ENCODE measurements at places on chromosomes 1 and 21.

- no peak for DNase-seq
These were observed 49.6 kb downstream of the ABCA4 start for GRCh38 chr1:94071391-94071790.

DNA sequence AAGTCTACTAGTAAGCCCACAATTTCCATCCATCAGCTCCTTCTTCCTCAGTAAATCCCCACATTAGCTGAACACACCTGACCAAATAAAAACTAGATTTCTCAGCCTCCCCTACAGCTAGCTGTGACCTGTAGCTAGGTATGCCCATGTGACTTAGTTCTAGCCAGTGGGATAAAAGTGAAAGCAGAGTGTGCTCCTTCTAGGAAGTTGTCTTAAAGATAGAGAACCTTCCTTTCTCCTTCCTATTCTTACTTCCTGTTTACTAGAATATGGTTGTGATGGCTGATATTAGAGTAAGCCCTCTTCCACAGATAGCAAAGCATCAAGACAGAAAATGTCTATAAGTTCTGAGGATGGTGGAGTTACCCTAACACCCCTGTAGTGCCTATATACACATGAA is 67.0 kb downstream of the PIK3R3 start:
- DNase-seq, result no peak

- DNase-seq, result no peak
These were observed 673.6 kb downstream of the MATN1 start for GRCh38 chr1:30049748-30050296.

GRCh38 chr1:115165776-115166175 is 76.5 kb upstream of the TSPAN2 start:
- no peak for DNase-seq

GRCh38 chr1:94530373-94530878 is 11.1 kb downstream of the F3 start:
- no peak for DNase-seq

GRCh38 chr1:183480971-183481441 is 8.7 kb downstream of the SMG7 start:
- no peak for DNase-seq

- no peak for DNase-seq
These were observed 10.7 kb downstream of the LYPLAL1 start for GRCh38 chr1:219184337-219184736.

DNA sequence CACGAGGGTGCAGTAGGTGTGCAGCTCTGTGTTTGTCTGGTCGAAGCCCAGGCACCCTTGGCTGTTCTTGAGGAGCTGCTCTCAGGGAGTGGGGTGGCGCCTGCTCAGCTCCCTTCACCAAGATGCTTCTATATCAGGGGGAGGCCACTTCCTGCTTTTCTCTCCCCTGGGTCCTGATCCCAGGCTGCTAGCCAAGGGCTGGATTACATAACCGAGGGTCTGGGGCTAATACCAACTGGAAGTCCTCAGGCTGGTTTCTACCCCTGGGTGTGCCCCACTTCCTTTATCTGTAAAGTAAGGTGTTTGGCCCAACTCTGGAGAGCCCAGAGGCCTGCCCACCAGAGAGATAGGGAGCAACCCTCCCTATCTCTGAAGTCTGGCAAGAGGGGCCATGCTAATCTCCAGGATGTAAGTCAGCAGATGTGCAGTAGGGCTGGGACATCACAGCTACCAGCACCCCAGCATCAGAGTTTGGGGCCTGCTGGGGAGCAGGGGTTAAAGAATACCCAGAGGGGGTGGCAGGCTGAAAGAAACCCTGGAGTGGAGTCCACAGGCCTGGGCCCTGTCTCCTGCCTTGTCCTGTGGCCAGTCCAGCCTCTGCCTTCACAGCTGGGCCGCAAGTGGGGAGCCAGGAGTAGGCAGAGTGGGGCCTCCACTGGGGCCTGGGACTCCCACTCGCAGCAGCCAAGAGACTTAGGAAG is 2.1 kb downstream of the SELENBP1 start:
- DNase-seq, result no peak

DNA sequence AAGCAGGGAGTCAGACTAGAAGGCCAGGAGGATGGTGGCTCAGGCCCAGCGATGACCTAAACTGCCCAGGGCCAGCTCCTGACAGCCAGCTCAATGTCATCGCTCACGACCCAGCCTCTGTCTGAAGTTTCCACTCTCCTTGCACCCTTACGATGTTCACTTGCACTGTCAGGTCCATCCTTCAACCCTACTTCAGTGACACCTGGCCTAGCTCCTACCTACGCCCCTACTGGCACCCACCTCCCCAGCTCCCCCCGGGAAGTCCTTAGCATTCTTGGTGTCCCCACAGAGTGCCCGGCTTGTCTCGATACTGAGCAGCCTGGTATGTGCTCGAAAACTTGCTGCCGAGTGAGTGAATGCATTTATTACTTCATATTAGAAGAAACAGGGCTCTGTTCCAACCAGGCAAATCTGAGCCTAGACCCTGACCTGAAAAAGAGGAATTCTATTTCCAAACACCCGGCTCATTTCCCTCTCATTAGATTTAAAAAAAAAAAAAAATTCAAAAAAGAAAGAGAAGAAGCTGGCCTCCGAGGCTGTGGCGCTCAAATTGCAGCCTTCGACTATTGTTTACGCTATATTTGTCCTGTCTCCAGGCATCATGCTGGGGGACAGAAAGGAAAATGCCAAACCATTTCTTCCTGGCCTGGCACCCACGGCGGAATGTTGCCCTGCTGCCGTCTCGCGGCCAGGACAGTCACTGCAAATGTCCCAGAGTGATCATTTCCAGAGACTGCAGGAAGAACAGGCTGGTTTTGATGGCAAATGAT is 29.8 kb upstream of the LRRC38 start:
- DNase-seq, result no peak

GRCh38 chr1:44802306-44803061 is 2.3 kb downstream of the PLK3 start:
- no peak for DNase-seq

DNA sequence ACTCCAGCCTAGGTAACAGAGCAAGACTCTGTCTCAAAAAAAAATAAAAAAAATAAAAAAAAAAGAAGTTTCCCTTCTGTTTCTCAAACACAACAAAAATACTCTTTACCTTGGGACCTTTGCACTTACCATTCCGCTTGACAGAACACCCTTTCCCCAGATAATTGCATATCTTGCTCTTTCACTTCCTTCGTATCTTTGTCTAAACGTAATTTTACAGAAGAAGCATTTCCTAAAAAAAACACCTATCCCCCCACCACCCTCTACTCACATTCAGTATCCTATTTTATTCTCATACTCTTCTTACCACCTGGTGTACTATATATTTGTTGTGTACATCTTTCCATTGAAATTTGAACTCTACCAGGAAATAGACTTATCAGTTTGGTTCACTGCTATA is 32.7 kb downstream of the ASH1L start:
- no peak for DNase-seq

GRCh38 chr1:205777994-205778393 is 2.7 kb upstream of the RAB29 start:
- no peak for DNase-seq

DNA sequence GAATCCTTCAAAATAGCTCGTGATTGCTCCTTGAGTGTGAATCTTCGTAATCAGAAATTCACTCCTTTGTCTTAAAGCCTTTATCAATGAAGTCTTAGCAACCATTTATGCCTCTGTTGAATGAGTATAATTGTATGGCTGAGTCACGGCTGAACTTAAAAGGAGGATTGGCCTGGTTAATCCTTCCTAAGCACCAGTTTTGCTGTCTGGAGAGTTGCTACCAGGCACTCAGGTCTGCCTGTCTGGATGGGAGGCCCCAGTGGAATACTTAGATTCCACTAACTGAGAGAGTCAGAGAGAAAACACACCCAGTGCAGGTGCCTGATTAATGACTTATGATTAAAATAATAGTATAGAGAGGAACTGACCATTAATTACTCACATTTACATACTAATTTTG is 7.6 kb upstream of the HHAT start:
- DNase-seq, result no peak

- no peak for DNase-seq
These were observed 10.7 kb upstream of the LAMB3 start for GRCh38 chr1:209662879-209663327.

GRCh38 chr1:1208713-1209433 is 2.5 kb upstream of the TNFRSF18 start:
- no peak for DNase-seq

GRCh38 chr1:236261898-236262297 is 19.9 kb downstream of the ERO1B start:
- DNase-seq, result no peak

DNA sequence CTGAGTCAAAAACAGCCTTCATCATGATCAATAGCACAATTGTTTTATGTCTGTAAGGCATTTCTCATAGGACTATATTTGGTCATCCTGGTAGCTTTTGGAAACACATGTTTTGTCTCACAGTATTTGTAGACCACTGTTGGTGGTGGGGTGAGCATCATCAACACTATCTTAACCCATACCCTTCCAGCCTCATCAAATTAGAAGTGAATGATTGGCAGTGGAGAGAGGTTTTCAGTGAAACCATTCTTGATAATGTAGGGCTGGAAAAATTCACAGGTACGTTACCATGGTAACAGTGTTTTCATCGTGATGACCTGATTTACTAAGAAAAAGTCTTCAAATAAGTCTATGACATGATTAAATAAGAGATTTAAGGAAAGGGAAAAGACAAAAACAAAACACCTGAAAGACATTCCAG is 45.3 kb upstream of the C1orf105 start:
- DNase-seq, result no peak

DNA sequence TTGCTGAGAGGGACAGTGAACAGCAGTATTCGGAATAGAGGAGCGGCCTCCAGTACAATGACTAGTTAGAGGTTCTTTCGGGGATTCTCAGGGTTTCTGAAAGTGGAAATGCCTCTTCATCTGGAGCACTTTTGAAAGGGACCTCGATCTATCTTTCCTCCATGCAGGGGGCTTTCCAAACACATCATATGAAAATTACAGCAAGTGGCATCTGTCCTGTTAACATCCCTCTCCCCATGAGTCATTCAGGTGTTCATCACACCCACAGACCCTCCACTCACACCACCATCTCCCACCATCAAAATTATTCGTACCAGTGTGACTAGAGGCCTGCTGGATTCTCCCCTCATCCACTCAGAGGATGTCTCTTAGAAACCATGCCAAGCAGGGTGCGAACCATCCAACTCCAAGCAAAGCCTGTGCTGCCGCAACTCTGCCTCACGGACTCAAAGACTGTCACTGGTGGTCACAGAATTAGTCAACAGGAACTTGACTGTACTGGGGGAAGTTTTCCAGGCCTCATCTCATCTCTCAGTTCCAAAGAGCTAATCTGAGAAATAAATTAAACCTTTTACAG is 211.1 kb downstream of the MRPL39 start:
- peak; percentile 21 for DNase-seq

- no peak for DNase-seq
These were observed 127.1 kb downstream of the MAST2 start for GRCh38 chr1:45930258-45931150.

GRCh38 chr1:117371441-117372151 is 4.3 kb downstream of the MAN1A2 start:
- DNase-seq, result no peak

DNA sequence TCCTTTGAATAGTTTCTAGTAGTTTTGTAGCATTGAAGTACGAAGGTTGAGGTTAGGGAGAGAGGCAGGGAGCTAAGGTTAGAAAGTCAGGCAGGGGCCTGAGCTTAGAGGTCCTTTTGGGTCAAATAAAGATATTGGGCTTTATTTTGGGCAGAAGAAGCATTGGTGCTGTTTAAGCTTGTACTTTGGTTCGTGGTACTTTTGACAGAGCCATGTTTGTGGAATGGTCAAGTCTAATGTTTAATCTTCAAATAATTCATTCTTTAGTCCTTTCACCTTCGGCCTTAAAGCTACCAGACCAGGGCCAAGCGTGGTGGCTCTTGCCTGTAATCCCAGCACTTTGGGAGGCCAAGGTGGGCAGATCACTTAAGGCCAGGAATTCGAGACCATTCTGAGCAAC is 12.5 kb downstream of the FGGY start:
- no peak for DNase-seq

DNA sequence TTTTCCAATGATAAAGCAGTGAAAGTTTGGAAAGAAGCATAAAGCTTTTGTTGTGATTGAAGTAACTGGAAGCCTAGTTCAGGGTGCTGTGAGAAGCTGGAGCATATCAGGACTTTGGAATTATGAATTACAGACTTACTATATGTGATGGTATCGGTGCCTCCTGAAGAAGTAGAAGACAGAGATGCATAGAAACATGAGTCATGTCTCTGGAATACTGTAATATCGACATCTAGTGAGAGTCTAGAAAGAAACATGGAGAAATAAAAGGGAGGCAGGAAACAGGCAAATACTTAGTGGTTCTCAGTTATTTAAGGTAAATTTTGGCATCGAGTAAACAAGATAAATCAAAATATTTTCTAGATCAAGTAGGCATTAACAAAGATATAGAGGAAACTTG is 103.0 kb downstream of the CAMTA1 start:
- DNase-seq, result no peak

DNA sequence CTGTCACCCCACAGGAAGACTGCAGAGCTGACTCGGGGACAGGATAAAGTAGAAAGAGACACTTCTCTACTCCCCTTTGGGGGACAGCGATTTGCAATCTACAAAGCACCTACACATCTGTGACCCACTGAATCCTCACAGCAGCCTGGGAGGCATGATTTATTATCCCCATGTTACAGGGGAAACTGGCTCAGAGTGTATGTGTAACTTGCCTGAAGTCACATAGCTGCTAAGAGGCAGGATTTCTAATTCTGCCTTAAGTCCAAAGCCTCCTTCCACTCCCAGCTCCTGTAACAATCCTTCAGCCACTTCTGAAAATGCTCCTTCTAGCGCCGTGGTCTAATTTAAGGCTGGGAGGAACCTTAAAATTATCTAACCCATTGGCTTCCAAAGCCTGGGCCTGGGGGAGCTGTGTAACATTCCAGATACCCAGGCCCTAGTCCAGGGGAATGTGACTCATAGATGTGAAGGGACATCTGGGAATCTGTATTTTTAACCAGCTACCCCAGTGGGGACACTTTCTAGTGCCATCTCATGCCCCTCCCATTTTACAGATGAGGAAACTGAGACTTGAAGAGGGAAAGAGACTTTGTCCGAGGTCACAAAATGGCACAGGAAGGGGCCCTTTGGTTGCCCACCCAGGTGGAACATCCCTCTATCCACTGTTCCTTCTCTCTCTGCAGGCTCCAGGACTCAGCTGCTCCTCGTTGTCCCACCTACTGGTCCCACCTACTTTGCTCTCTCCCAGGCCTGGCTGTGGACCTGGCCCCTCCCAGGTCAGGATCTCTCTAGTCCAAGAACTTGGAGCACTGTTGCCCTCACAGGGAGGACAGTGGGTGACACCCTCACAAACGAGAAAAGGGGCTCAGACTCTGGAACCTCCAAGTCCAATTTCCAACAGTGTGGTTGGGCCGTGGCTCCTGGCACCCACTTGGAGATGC is 48.9 kb downstream of the AHDC1 start:
- DNase-seq, result no peak
